ENCODE measurements at places on chromosomes 1 and 21.

DNA sequence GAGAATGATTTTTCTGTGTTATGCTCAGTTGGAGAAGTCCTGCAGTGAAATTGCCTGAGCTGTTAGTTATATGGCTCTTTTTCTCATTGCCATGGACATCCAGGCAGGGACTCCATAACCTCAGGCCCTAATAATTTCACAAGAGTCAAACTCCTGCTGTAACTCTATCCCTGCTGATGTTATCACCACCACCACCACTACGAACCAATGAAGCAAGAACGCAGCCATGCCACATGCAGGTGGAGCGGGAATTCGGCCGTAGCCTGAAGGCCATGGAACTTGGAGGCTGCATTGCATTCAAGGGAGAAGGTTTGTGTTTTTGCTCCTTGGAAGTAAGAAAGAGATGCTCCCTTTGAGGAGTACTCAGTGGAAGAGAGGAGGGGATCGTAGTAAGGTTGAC lies 16.8 kb upstream of the DLGAP3 start:
- no peak for DNase-seq

GRCh38 chr1:43444151-43444828 lies 9.4 kb downstream of the HYI start:
- no peak for DNase-seq

DNA sequence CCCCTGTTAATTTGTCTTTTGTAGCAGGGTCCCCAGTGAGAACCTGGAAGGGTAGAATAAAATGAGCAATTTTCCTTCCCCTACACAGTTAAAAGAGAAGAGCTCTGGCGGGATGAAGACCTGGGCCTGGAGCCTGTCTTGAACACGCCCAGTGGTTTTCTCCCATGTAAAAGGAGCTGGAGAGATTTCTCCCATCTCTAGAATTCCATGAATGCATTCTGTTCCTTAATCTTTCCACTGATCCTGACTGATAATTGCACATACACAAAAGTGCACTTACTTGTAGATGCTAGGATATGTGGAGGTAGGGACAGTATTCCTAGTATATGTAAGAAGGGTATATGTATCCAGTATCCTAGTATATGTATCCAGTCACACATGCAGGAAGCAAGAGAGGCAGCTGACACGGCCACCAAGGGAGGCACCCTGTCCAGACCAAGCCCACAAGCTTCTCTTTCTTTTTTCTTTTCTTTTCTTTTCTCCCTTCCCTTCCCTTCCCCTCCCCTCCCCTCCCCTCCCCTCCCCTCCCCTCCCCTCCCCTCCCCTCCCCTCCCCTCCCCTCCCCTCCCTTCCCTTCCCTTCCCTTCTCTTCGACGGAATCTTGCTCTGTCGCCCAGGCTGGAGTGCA lies 11.9 kb upstream of the PKNOX1 start:
- no peak for DNase-seq

DNA sequence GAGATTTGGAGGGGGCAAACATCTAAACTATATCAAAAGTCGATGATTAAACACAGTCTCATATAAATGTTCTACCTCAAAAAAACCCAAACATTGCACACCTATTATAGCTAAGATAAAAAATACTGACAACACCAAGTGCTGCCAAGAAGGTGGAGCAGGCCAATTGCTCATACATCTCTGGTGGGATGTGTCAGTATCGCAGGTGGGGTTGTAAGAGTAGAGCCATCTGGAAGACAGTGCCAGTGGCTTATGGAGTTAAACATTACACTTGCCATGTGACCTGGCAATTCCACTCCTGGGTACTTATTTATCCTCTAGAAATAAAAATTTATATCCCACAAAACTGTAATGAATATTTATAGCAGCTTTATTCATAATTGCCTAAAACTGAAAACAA lies 213.4 kb downstream of the DISC1 start:
- no peak for DNase-seq

- no peak for DNase-seq
These were observed 2.6 kb downstream of the C1orf116 start for GRCh38 chr1:207029701-207030521.

- no peak for DNase-seq
These were observed 14.0 kb downstream of the ETS2 start for GRCh38 chr21:38819719-38820159.

- peak; percentile 54 for DNase-seq
These were observed 26.5 kb upstream of the NTPCR start for GRCh38 chr1:232923739-232924386.

DNA sequence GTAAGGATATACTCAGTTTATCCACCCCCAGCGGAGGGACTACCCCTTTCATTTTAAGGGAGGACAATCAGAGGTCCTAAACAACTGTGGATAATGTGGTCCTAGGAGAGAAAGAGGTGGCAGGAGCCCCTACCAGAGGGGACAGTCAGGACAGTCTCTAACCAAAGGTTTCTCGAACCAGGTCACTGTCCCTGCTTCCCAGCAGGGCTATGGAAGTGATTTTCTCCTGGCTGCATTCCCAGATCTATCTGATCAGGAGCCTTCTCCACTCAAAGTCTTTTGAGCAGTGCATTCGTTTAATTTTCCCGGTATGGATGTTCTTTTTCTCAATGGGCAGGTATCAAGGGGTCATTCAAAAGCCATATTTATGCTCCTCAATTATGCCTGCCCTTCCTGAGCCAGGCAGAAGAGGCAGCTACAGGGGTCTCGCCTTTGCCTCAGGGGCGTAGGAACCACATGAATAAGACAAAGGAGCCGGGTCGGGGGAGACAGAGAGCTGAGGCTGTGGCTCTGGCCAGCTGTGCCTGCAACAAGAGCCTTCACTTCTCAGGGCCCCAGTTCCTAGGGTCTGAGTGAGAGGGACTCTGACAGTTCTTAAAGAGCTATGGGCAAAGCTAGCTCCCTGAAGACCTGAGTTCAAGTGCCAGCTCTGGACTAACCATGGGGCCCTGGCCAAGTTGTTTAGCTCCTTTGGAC lies 62.5 kb upstream of the DMRTB1 start:
- no peak for DNase-seq

- DNase-seq = no peak
These were observed 31.4 kb upstream of the SLAMF9 start for GRCh38 chr1:159985473-159985872.

DNA sequence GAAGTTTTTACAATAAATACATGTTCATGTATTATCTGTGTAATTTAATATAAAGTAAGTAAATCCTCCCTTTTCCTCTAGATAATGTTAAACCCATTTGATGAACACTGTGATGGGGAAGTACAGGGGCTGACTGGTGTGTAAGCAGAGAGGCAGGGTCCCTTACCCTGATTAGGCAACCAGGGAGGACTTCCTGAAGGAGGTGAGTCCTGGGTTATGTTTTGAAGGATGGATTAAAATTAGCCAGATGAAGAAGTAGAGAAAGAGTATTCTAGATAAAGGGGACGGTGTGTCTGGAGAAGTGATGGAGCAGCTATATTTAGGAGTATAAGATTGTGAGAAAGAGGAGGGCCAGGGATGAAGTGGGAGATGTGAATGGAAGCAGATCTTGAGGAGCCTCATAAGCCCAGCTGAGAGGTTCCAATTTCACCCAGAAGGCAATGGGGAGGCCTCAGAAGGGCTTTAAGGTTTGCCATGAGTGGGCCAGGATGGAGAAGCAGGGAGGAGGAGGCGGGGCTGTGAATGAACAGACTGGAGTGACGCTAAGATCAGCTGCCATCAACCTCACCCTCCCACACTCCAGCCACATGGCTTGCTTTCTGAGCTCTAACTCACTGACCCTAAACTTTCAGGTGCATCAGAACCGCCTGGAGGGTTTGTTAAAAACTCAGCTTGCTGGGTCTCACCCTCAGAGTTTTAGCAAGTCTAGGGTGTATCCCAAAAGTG lies 30.9 kb upstream of the ID3 start:
- DNase-seq = no peak

GRCh38 chr1:119674835-119675289 lies 26.8 kb upstream of the ZNF697 start:
- no peak for DNase-seq

- DNase-seq = no peak
These were observed 104.8 kb upstream of the POU3F1 start for GRCh38 chr1:38151399-38151798.

GRCh38 chr1:26005434-26006105 lies 7.7 kb upstream of the PAFAH2 start:
- DNase-seq = no peak

Data from activated naive CD4-positive, alpha-beta T cell treated with anti-CD3 and anti-CD28 coated beads, Interleukin-2, amount 50 U/mL, for 72 hours (primary cell).